Right ventricle myocardium superior (tissue), 1 donor: ENCODE measurements at places on chromosomes 5 and 9. TPM values are rescaled to one million over a fixed set of nuclear protein-coding genes. Genes with fewer than 3 reads are reported as not detected.

C9orf50 gene
- not detected for total RNA-seq

PCDHB11 gene
- total RNA-seq: 0.73 TPM

KIF2A gene
- total RNA-seq: 10.6 TPM

LHX3 gene
- not detected for total RNA-seq

ADAMTSL1 gene
- 0.56 TPM for total RNA-seq

ZDHHC11 gene
- 55.6 TPM for total RNA-seq

SYNPO gene
- total RNA-seq: 645 TPM

DNA sequence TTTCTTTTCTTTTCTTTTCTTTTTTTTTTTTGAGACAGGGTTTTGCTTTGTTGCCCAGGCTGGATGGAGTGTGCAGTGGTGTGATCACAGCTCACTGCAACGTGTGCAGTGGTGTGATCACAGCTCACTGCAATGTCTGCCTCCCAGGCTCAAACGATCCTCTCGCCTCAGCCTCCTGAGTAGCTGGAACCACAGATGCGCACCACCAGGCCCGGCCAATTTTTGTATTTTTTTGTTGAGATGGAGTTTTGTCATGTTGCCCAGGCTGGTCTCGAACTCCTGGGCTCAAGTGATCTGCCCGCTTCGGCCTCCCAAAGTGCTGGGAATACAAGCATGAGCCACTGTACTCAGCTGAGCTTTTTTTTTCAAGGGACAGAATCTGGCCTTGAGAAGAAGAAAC, 36.8 kb upstream of the TJP2 start:
- DNase-seq: no peak

DNA sequence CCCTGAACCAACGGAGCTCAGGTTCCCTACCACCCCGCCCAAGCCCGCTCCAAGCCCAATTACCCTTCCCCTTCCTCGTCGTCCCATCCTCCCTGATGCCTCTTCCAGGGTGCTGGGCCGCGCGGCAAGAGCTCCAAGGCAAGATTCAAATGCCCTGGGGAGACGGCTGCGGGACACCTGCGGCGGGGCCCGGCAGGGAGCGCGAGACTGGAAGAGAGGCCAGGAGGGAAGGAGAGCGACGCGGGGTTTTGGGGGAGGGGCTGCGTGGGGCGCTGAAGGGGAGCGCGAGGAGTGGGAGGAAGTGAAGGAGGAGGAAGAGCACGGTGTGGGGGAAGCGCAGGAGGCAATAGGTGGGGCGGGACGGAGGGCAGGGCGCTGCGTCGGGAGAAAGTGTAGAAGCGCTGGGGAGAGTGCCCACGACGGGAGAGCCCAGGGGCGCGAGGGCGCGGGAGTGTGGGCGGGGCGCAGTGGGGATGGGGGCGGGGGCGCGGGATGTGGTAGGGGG, 975 bp upstream of the NXNL2 start:
- peak; percentile 49 for DNase-seq

DNA sequence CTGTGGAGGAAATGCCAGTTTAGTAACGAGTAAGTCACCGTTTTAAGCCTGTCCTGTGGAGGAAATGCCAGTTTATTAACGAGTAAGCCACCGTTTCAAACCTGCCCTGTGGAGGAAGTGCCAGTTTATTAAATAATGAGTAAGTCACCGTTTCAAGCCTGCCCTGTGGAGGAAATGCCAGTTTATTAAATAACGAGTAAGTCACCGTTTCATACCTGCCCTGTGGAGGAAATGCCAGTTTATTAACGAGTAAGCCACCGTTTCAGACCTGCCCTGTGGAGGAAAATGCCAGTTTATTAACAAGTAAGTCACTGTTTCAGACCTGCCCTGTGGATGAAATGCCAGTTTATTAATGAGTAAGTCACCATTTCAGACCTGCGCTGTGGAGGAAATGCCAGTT, 18.9 kb upstream of the PDCD6 start:
- DNase-seq: no peak

GRCh38 chr9:69097064-69097463, 61.5 kb downstream of the FXN start:
- DNase-seq: no peak

- DNase-seq: no peak
Measured at GRCh38 chr9:76298521-76299144, 95.6 kb downstream of the RFK start.

- DNase-seq: no peak
Measured at GRCh38 chr9:37983381-37984067, 79.6 kb upstream of the SLC25A51 start.

- peak; percentile 54 for DNase-seq
Measured at GRCh38 chr9:101485924-101486692, 47.5 kb upstream of the RNF20 start.

- DNase-seq: no peak
Measured at GRCh38 chr5:71740015-71740753, 21.1 kb downstream of the CARTPT start.

GRCh38 chr9:73093016-73093739, 58.5 kb upstream of the ANXA1 start:
- DNase-seq: no peak

DNA sequence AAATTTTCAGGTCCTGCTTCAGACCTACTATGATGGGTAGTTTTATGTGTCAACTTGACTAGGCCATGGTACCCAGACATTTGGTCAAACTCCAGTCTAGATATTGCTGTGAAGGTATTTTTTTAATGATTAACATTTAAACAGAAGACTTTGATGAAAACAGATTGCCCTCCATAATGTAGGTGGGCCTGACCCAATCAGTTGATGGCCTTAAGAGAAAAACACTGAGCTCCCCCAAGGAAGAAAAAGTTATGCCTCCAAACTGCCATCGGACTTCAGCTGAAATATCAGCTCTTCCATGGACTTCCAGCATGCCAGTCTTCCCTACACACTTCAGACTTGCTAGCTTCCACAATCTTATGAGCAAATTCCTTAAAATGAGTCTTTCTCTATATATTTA, 67.3 kb upstream of the TYRP1 start:
- DNase-seq: no peak

GRCh38 chr9:98410185-98410697, 154.8 kb upstream of the TBC1D2 start:
- DNase-seq: no peak

GRCh38 chr5:95432779-95433178, 41.6 kb downstream of the FAM81B start:
- no peak for DNase-seq

- no peak for DNase-seq
Measured at GRCh38 chr5:38367410-38367809, 109.1 kb downstream of the EGFLAM start.

GRCh38 chr5:59036274-59036961, 453.5 kb downstream of the RAB3C start:
- no peak for DNase-seq
